Forelimb muscle (tissue), 1 donor: ENCODE measurements at places on chromosomes 16 and 17. TPM values are rescaled to one million over a fixed set of nuclear protein-coding genes. Genes with fewer than 3 reads are reported as not detected.

The C16orf92 gene
- not detected for polyA plus RNA-seq

The SPHK1 gene
- 1.7 TPM for polyA plus RNA-seq

DNA sequence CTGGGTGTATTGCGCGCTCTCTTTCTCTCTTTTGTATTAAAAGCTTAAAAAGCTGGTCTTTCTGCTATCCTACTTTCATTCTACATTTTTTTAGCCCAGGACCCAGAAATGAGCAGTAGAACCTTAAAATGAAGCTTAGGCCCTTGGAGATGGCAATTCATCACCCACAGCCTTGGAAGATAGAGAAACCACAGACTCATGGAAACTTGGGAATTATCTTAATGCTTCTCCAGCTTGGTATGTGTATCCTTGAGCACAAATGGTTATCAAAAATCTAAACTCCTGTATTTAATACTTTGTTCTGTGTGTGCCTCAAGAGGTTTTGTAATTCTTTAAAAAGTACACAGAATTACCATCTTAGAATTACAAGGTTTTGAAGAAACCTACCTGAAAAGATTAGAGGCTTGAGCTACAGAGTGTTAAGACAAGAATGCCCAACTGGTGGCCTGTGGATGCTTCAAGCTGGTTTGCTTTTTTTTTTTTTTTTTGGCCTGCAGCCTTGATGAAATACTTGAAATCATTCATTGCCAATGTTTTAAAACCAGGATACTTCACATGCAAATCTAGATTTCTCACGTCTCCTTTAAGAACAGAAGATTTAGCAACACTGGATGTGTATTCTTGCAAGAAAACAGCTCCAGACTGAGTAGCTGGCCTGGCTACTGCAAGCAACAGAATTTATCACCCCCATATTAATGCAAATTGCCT is 105.0 kb downstream of the XYLT1 start:
- no peak for DNase-seq

DNA sequence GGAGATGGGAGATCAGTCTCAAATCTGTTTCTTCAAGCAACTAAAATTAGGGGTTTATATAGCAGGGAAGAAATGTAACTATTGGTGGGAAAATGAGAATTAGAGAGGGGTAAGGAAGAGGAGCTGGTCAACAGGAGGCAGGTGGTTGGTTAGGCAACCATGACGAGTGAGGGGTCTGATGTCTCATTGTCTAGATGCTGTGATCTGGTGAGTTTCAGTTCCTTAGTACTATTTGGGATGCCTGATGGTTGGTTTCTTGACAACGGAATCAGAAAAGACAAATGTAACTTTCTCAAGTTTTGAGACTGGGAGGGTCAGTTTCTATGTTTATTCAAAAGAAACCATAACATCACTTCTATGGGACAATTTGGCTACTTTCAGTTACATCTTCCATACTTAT is 415.3 kb upstream of the C16orf82 start:
- DNase-seq, result no peak

DNA sequence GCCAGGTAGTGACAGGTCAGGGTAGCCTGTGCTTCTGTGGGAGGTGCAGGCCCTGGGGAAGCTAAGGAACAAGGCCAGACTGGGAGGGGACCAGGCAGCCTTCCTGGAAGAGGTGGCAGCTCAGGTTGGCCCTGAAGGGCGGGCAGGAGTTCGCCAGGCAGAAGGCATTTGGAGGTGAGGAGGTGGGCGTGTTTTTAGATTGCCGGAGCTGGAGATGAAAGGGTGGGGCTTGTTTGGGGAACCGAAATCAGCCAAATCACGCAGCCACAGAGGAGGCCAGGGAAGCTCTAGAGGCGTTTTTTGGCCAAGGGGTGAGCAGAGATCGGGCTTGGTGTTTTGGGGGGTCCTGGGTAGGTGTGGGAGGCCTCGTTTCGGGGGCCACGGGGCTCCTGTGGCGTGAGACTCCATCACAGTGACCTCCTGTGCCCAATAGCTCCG is 7.6 kb downstream of the ADCY7 start:
- DNase-seq, result no peak

The P2RX5 gene
- polyA plus RNA-seq, result 26.3 TPM

GRCh38 chr16:85594978-85595661 is 18.0 kb upstream of the GSE1 start:
- DNase-seq, result no peak
